ENCODE measurements at places on chromosomes 6 and 20. TPM values are rescaled to one million over a fixed set of nuclear protein-coding genes. Genes with fewer than 3 reads are reported as not detected.

GRCh38 chr6:163994566-163994965 lies 580.0 kb downstream of the QKI start:
- H3K27me3 ChIP-seq = no peaks in the 10 kb centered on the region
- no peak overlapping the region for H3K4me3 ChIP-seq
- H3K27ac ChIP-seq = no peak overlapping the region
- no peaks in the 10 kb centered on the region for H3K36me3 ChIP-seq
- H3K4me1 ChIP-seq = peaks cover 10% of the 10 kb centered on the region

DNA sequence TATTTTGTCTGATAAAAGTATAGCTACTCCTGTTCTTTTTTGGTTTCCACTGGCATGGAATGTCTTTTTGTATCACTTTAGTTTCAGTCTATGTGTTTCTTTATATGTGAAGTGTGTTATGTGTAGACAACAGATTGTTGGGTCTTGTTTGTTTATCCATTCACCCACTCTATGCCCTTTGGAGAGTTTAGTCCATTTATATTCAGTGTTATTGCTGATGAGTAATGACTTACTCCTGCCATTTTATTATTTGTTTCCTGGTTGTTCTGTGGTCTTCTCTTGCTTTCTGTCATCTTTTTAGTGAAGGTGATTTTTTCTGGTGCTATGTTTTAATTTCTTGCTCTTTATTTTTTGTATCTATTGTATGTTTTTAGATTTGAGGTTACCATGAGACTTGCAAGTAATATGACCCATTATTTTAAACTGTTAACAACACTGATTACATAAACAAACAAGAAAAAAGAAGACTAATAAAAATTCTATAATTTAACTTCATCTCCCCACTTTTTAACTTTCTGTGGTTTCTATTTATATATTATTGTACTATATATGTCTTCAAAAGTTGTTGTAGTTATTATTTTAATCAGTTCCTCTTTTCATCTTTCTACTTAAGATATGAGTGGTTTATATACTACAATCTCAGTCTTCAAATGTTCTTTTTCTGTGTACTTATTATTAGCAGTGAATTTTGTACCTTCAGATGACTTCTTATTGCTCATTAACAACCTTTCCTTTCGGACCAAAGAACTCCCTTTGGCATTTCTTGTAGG lies 323.4 kb downstream of the BTBD9 start:
- no peaks in the 10 kb centered on the region for H3K27me3 ChIP-seq
- H3K4me3 ChIP-seq = no peak overlapping the region
- peaks cover 2% of the 10 kb centered on the region for H3K36me3 ChIP-seq
- no peak for DNase-seq

- no peak overlapping the region for H3K4me3 ChIP-seq
- peaks cover 15% of the 10 kb centered on the region for H3K4me1 ChIP-seq
- H3K27me3 ChIP-seq = no peaks in the 10 kb centered on the region
- peaks cover 2% of the 10 kb centered on the region for H3K36me3 ChIP-seq
- no peak for DNase-seq
Observed at GRCh38 chr20:56765172-56766073, 136.3 kb downstream of the TFAP2C start.

GRCh38 chr6:68326762-68327161 lies 308.3 kb upstream of the ADGRB3 start:
- no peak overlapping the region for H3K27ac ChIP-seq
- H3K4me1 ChIP-seq = no peaks in the 10 kb centered on the region

DNA sequence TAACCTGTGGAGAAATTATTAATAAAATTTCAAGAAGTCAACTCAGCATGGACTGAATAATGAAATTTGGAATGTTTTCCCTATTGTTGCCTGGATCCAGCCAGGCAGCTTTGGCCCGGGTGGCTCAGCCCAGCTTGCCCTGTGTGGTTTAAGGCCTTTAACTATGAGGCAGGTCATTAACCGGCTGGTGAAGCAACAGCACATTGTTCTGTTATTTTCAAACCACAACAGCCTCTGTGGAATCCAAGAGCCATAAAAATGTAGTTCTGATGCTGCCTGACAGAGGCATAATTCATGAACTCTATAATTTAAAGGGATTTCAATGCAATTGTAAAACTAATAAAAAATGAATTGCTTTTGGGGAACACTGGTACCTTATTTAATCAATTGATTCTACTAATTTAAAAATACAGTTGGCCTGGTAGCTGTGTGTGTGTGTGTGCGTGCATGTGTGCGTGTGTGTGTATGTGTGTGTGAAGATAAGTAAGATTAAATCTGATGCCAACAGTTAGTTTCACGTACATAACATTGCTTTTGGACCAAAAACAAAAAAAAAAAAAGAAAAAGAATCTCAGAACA lies 117.7 kb downstream of the RPS12 start:
- peaks cover 15% of the 10 kb centered on the region for H3K4me1 ChIP-seq
- no peak overlapping the region for H3K4me3 ChIP-seq
- no peaks in the 10 kb centered on the region for H3K36me3 ChIP-seq
- no peak overlapping the region for H3K27ac ChIP-seq

GRCh38 chr6:87700397-87701343 lies 1.4 kb downstream of the AKIRIN2 start:
- no peak for DNase-seq
- H3K36me3 ChIP-seq = no peaks in the 10 kb centered on the region
- peak overlapping the region; percentile 95 for H3K4me3 ChIP-seq
- H3K27ac ChIP-seq = peak overlapping the region; percentile 97
- H3K4me1 ChIP-seq = peaks cover 47% of the 10 kb centered on the region
- no peaks in the 10 kb centered on the region for H3K27me3 ChIP-seq

DNA sequence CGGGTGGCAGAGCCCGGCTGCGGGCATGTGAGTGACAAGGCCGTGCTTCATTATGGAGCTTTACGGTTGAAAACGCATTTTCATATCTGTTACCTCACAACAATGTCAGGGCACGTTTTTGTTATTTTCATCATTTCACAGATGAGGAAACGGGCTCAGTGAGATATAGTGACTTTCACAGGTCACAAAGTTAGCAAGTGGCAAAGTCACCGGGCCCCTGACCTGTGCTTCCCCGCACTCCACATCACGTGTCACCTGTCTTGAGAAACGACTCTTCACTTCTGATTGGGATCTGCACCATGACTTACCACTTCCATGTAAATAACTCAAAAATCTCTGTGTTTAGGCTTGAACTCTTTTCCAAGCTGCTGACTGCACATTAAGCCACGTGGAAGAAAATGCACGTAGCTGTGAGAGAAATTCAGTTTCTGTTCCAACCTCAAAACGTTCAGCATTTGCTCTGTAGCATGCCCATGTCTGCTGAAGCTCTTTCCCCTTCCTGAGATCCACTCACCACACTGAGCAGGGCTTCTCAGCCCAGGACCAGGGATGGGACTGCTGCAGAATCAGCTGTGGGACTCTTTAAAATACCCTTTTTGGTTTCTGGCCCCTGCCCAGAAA lies 107.2 kb downstream of the ARMC2 start:
- DNase-seq = no peak
- no peaks in the 10 kb centered on the region for H3K36me3 ChIP-seq
- no peaks in the 10 kb centered on the region for H3K4me1 ChIP-seq
- H3K27ac ChIP-seq = no peak overlapping the region
- H3K27me3 ChIP-seq = no peaks in the 10 kb centered on the region

- peaks cover 7% of the 10 kb centered on the region for H3K27me3 ChIP-seq
- peaks cover 7% of the 10 kb centered on the region for H3K36me3 ChIP-seq
- no peak for DNase-seq
- no peak overlapping the region for H3K4me3 ChIP-seq
Observed at GRCh38 chr20:57075181-57075580, 191.3 kb downstream of the BMP7 start.

DNA sequence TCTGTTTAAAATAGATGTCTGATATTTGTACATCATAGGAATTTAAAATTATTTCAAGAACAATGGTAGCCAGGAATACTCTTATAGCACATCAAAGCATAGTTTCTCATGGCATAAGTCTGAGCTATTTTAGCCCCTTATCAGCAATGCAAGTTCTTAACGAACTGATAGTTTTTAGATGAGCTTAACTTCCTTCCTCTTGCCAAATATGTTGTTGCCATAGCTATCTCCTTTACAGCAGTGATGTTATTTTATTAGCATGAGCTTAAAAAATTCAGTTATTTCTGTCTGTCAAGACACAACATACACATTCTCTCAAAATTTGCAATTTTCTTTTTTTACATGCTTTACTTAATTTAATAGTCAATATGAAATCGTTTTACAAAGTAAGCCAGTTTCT lies 867.2 kb downstream of the PHF3 start:
- H3K4me3 ChIP-seq = no peak overlapping the region
- no peak for DNase-seq
- H3K27me3 ChIP-seq = no peaks in the 10 kb centered on the region
- H3K36me3 ChIP-seq = no peaks in the 10 kb centered on the region
- peaks cover 7% of the 10 kb centered on the region for H3K4me1 ChIP-seq

GRCh38 chr20:41412324-41413120 lies 45.9 kb upstream of the EMILIN3 start:
- no peaks in the 10 kb centered on the region for H3K27me3 ChIP-seq
- no peaks in the 10 kb centered on the region for H3K4me1 ChIP-seq
- H3K27ac ChIP-seq = no peak overlapping the region
- peaks cover 43% of the 10 kb centered on the region for H3K36me3 ChIP-seq

DNA sequence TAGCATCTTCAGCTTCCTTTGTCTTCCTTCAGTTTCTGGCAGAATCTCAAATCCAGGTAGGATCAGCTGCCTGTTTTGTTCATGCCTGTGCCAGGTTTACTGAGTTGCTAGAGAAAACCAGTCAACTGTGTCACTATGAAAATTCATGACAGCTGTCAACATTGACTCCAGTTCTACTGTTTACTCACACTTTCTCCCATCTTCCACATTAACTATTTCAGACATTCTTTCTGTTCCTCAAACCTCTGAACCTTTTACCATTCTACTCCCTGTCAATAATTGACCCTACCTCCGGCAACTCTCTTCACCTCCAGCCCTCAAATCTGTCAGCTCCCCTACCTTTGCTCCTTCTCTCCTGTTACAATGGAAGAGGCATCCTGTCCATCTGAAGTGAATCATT lies 8.5 kb downstream of the ENPP4 start:
- H3K36me3 ChIP-seq = peaks cover 3% of the 10 kb centered on the region
- peaks cover 29% of the 10 kb centered on the region for H3K27me3 ChIP-seq
- H3K27ac ChIP-seq = no peak overlapping the region
- DNase-seq = no peak
- H3K4me1 ChIP-seq = no peaks in the 10 kb centered on the region
- no peak overlapping the region for H3K4me3 ChIP-seq

DNA sequence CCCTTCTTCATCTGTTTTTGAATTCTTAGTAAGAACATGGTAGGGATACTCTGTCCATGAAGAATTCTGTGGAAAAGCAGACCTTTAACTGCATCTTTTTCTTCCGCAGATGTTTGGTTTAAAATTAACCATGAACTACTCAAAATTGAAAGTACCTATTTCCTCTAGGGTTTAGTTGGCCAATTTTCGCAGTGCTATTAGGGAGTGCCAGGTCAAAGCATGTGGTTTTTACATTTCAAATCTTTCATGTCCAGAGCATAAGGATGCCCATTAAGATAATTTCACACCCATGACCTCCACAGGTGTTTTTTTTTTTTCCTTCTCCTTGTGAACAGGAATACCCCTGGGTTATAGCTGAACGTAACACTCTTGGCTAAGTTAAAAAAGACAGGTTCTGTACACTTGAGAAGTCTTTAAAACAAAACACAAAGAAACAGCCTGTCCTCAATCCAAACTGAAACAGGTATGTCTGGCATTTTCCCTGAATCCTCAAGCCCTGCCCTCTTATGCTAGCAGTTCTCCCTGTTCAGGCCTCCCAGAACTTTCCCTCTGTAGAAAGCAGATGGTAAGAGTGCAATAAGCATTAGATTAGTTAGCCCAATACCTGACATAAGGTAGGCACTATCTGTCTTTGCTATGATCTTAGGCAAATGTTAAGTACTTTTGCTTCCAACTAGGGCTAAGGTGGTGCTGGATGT lies 67.1 kb downstream of the ELOVL5 start:
- DNase-seq = no peak
- no peaks in the 10 kb centered on the region for H3K27me3 ChIP-seq
- peaks cover 42% of the 10 kb centered on the region for H3K4me1 ChIP-seq
- H3K27ac ChIP-seq = peak overlapping the region; percentile 93
- H3K36me3 ChIP-seq = peaks cover 7% of the 10 kb centered on the region

DNA sequence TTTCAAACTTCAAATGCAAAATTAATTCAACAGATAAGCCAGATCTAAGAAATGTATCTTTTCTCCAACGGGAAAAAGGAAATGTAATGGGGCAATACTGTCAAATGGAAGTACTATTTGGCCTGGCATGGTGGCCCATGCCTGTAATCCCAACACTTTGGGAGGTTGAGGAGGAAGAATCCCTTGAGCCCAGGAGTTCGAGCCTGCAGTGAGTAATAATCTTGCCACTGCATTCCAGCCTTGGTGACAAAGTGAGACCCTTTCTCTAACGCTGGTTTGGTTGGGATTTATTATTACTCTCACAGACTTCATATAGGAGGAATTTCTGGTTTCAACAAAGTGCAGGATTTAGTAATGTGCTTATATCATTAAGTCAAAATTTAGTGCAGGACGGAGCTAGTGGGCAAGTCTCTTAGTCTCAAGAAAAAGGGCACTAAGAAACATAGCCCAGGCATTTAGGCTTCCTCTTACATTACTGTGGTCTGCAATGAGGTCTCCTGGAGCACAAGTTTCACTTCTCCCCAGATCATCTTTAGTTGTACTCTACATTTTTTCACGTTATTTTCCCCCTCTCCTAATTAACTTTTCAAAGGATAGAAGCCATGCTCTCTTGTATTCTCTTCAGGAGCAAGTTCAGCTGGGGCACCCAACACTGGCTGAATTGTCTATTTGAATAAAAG lies 23.1 kb downstream of the TRIM27 start:
- H3K27me3 ChIP-seq = no peaks in the 10 kb centered on the region
- no peak for DNase-seq
- peaks cover 33% of the 10 kb centered on the region for H3K36me3 ChIP-seq

GRCh38 chr6:150410906-150411305 lies 42.1 kb downstream of the IYD start:
- no peak overlapping the region for H3K27ac ChIP-seq
- H3K27me3 ChIP-seq = no peaks in the 10 kb centered on the region
- peaks cover 43% of the 10 kb centered on the region for H3K4me1 ChIP-seq
- H3K36me3 ChIP-seq = no peaks in the 10 kb centered on the region

DNA sequence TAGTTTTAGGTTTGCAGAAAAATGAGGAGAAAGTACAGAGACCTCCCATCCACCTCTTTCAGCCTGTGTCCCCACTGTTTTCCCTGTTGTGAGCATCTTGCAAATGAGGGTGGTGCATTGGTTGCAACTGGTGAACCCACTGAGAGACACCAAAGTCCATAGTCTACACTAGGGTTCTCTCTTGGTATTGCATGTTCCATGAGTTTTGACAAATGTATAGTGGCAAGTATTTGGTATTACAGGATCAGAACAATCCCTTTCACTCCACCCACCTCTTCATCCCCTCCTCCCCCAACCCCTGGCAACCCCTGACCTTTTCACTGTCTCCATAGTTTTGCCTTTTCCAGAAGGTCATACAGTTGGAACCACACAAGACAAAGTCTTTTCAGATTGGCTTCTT lies 20.1 kb downstream of the ZNF831 start:
- DNase-seq = no peak
- no peak overlapping the region for H3K4me3 ChIP-seq
- H3K36me3 ChIP-seq = no peaks in the 10 kb centered on the region
- no peak overlapping the region for H3K27ac ChIP-seq

- DNase-seq = no peak
- H3K27me3 ChIP-seq = peaks cover 14% of the 10 kb centered on the region
- no peak overlapping the region for H3K4me3 ChIP-seq
- no peaks in the 10 kb centered on the region for H3K4me1 ChIP-seq
- no peak overlapping the region for H3K27ac ChIP-seq
- no peaks in the 10 kb centered on the region for H3K36me3 ChIP-seq
Observed at GRCh38 chr6:88566746-88567534, 396.5 kb downstream of the RNGTT start.

Gene HRH3
- not detected for total RNA-seq

Gene PSORS1C2
- not detected for total RNA-seq

Gene ECT2L
- not detected for total RNA-seq

Gene MICB
- 9.0 TPM for total RNA-seq

Gene RCAN2
- 3.7 TPM for total RNA-seq

Gene FERMT1
- total RNA-seq = 2.1 TPM

Measured in chondrocyte (in vitro differentiated cells).